Activated CD8-positive, alpha-beta memory T cell treated with anti-CD3 and anti-CD28 coated beads for 24 hours (primary cell): ENCODE measurements at places on chromosomes 12 and 14.

DNA sequence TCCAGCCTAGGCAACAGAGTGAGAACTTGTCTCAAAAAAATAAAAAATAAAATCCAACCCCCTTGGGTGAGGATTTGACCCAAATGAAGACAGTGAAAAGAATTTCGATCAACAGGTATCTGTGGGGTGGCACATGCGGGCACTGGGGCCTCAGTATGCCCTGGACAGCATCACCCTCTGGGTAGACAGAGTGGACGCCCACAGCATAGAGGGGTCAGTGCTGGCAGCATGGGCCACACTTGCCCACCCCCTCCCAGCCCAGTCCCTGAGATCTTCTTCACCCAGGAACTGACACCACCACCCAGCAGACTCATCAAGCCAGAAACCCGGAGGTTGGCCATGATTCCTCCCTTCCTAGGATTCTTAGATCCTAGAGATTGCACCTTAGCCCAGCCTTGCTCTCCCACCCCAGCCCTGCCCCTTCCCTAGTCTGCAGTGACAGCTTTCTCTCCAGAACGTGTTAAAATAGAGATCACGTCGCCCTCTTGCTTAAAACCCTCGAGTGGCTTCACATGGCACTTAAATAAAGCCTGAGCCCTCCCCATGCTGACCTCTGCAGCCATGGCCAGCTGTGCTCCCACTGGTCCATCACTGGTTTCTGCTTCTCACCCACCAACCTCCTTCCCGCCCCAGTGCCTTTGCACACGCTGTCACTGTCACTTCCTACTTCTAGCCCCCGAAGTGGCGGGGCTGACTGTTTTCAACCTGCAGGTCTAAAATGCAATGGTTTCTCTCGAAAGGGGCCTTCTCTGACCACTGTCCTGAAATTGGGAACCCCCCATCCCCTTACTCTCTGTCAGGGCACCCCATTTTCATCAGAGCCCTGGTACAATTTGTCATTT is 26.2 kb upstream of the DYNC1H1 start:
- no peak for DNase-seq

GRCh38 chr12:63911341-63911740 is 66.8 kb downstream of the SRGAP1 start:
- DNase-seq: no peak

GRCh38 chr14:97916669-97917568 is 1119.7 kb downstream of the VRK1 start:
- DNase-seq: no peak

DNA sequence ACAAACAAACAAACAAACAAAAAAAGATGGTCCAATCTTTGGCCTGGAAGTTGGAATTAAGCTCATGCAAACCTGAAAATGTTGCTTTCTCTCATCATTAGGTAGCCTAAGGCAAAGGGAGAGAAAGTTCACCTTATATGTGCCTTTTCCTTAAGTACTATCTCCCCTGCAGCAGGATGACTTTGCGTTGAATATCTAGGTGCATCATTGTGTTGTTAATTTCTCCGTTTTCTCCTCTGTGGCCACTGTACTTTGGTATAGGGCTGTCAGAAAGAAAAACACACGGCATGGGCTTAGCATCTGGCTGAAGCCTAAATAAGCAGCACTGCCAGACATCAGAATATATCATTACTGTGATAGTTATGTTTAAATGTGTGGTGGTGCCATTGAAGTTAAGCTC is 345.5 kb downstream of the BCAT1 start:
- DNase-seq: no peak

GRCh38 chr14:51925980-51926379 is 63.4 kb upstream of the RTRAF start:
- no peak for DNase-seq

DNA sequence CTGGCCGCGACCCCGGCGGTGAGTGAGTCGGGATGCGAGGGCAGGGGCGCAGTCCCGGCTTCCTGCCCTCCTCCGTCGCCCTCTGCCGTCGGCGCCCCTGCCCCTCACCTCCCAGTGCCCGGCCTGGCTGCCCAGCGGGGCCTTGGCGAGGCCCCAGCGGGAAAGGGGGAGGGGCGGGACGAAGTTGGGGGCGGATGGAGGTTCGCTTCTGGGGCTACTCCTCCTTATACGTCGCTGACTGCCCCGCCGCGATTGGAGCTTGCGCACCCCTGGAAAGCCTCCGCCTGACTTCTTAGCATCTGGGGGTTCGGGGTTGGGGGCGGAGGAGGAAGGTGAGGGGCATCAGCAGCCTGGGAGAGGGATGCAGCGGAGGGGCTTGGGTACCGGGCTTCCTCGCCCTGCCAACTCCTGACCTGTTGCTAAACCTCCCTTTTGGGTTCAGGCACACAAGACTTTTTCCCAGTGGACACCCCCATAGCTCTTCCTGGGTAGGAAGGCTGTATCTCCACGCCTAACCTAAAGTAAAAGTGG is 406 bp downstream of the TMEM263 start:
- no peak for DNase-seq

DNA sequence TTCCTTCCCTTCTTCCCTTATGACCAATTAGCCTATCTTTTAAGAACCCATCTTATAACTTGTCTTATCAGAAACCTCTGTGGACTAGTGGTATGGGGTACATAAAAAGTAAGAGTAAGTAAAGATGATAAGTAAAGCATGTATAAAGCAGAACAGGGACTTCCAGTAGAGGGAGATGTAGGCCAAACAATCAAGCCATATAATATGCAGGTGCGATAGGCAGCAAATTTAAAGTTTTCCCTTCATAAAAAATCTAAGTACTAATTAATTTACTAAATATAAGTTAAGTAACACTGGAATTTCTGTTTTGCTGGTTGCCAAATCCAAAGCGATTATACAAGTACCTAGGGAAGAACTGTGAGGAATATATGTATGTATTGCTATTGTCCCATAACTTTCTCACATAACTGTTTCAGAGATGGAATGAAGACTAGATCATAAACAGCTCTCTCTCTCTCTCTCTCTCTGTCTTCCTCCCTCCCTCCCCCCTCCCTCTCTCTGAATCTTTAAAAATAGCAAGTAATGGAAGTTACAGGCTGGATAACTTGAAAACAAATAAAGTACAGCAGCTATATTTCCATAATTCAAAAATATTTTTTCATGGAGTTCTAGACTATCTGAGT is 25.7 kb downstream of the METTL25 start:
- DNase-seq: no peak

DNA sequence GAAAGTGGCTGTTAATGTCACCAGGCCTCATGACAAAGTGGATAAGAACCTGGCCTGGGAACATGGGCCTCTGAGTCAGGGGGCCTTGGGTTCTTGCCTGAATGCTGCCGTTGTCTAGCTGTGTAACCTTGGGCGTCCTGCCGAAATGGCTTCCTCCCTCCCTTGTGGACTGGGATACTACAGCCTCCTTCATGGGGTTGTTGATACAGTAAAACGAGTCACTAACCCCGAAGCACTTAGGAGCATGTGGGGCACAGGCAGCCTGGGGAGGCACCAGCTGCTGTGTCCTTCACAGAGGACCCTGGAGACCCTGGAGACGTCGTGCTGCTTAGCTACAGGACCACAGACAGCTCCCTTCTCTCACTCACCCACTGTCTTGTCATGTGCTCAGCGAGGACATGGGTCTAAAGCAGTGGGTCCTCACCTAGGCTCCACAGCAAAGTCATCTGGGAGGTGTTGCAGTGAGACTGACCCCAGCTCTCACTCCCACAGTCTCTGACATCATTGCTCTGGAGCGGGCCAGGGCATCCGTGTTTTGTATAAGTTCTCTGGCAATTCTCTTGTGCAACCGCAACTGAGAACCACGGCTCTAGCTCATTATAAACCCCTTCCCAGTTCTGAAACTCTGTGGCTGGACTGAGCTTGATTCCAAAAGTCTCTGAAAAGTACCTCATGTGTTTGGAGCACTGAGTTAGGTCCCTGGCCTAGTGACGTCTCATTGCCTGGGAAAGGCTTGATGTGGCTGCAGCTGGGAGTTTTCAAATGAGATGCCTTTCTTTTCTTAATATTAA is 42.1 kb downstream of the SERPINA3 start:
- peak; percentile 30 for DNase-seq

DNA sequence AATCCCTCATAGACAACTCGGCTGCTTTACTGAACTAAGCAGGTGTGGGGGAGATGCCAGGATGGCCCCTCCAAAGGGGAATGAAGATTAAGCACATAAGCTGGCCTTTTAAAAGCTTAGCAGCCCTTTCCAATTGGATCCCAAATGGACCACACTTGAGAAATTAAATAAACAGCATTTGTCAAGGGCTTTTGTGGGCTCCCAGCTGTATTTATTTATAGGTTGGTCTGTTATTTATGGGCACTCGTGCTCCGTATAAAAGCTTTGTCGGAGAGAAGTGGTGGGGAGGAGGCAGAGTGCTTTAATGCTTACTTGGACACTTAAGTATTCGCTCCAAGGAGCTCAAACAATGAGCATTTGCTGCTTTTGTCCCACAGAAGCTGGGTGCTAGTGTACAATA is 580.2 kb downstream of the MED13L start:
- DNase-seq: no peak

- no peak for DNase-seq
These were observed 390.1 kb downstream of the DPF3 start for GRCh38 chr14:72503696-72504368.

GRCh38 chr12:129862561-129863175 is 41.2 kb downstream of the TMEM132D start:
- DNase-seq: no peak

- DNase-seq: no peak
These were observed 1.6 kb downstream of the TULP3 start for GRCh38 chr12:2892246-2892645.

DNA sequence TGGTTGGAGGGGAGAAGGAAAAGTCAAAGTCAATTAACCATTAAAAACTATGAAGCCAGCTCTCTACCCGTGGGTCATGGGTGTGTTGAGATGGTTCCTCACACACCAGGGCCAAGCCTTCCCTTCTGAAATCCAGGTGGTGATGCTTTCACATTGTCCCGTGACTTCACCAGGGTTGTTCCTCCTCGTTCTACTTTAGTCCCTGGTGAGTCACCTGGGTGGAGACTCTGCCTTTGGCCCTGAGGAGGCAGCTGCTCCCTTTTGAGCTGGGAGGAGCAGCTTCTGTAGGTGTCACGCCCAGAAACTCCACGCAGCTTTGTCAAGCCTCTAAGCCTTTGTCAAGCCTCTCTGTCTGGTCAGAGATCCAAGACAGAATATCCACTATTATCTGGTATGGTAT is 348.3 kb downstream of the BMP4 start:
- DNase-seq: no peak

DNA sequence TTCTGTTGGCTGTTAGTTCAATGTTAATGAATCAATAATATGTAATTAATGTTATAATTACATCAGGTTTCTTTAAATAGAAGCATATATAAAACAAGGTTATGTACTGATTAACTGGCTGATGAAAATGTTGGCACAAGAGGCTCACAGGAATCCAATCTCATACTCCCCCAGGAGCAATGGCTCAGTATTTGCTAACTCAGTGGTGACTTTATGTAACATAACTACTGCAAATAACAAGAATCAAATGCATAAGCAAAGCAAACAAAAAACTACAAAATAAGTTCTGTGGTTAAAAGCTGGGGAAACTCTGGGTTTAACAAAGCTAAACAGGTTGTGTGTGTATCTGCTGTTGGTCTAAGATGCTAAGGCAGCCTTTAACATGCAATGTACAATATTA is 27.7 kb upstream of the BBS10 start:
- DNase-seq: no peak

DNA sequence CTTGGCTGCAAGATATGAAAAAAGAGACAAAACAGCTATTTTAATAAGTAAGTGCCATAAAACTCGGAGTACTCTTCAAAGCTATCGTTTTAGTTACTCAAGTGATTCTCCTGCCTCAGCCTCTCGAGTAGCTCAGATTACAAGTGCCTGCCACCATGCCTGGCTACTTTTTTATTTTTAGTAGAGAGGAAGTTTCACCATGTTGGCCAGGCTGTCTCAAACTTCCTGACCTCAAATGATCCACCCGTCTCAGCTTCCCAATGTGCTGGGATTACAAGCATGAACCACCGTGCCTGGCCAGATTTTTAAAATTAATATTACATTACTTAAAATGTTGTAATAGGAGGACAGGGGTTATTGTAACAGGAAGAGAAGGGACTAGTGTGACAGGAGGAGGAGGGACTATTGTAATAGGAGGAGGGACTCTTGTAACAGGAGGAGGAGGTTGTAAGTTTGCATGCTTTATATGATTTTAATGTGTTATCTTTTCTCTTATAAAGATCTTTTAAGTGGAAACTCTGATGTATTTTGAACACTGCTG is 61.3 kb downstream of the KITLG start:
- DNase-seq: no peak

DNA sequence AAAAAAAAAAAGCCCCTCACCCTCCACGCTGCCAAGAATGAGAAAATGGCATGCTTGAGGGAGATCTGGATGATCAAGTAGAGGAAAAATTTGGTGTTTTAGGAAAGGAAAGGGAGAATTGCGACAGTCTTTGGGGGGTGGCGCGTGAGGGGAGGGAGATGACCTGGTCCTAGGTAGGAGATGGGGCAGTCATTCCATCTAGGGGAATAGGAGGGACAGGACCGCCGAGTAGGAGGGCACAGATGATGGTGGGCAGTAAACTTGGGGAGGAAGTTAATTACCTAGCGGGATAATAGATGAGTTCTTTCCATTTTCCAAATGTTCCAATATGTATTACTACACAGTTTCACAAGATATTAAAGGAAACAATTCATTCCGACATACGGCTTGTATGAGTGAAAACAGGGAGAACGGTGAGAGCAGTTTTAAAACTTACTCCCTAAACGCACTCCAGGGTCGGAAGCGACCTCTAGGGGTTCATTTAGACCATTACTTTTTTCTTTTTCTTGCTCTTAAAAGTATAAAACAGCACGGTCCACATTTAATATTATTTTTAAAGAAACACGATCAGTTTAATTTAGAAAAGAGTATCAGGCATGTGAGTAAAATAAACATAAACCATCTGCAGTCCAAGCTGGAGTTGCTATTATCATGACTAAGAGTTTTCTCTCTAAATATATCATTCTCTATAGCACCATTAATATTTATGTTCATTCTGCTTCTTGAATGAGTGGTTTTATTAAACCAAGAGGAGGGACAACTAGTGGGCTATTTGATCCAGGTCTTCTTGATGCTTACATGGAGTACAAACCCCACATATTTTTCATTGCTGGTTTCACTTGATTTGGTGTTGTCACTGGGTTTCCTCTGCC is 3.0 kb upstream of the FNTB start:
- DNase-seq: no peak

DNA sequence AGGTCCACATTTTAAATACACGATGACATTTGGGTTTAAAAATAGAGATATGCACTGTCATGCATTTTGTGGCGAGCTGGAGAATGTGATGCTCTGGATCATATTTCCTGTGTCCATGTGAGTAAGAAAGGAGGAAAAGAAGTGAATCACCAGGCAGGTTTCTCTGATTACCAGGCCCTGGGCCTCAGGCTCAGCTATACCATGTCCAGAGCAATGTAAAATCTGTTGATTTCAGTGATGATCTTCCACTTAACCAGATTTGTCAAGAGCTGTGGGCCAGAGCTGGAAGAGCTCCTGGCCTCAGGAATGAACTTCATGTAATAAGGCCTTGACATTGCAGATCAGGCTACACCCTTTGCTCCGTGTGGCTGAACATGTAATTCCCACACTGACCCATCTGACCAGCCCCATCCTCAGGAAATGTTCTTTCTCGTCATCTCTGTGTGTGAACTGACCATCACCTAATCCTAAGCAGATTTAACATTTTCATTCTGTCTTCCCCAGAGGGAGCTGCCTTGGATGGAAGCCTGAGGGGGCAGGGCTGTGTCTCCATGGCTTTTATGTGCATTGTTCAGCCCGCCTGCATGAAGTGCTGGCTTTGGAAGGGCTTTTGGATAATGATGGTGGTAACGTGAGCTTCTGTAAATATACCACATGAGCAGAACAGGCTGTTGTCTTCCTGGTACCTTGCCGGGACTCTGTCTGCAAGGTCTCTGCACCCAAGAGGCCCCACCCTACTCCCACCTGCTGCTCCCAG is 54.5 kb downstream of the CRACR2A start:
- no peak for DNase-seq
